ENCODE measurements at places on chromosomes 3 and 15.
A peak's percentile ranks its signal among the peaks of the same experiment; 100 is the strongest.

- peak; percentile 55 for DNase-seq
These were observed 223.1 kb downstream of the MEIS2 start for GRCh38 chr15:36877294-36877693.

DNA sequence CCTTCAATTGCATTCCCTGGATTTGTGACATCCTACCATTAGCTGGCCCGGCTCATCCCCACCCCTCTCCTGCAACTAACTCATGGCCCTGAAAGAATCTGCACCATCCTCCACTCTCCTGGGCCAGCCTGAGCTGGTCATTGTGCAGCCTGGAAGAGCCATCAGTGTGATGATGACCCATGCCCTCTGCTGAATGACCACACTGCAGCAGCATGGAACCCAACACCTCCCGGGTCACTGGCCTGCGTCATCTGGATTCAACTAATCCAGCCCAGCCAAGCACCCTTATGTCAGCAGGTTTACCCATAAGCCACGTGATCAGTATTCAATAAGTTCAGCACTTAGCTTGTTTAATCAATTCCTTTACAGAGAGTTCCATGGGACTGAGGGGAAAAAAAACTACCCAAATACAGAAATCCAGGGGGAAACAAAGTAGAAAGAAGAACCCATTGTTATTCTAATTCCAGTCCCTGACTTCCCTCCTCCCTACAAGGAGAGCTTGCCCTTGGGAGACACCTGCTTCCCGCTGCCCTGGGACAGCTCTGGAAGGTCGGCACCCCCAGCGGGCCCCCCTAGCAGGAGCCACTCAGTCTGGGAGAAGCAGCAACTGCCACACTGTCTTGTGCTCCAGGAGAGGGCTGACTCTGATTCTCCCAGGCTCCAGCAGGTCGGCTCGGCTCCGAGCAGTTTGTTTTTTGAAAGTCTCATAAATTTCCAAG, 309.1 kb upstream of the TLE3 start:
- peak; percentile 43 for DNase-seq

GRCh38 chr3:49166752-49167556, 823 bp upstream of the CCDC71 start:
- no peak for DNase-seq

- no peak for DNase-seq
These were observed 17.1 kb downstream of the MGLL start for GRCh38 chr3:127805026-127805753.

DNA sequence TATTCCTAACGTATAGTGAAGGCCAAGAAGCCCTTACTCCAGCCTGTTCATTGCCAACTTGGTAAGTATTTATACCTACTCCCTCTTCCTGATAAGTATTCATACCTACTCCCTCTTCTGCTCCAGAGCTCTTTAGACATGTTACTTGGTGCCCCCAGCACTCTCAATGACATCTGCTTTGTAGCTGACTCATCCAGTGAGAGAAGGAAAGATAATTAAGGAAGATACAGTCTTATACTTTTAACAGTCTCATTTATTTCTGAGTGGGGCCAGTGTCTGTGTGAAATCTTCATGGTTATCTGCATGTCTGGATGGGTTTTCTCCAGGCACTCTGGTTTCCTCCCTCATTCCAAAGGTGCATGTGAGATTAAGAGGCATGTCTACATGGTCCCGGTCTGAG, 698.7 kb downstream of the FHIT start:
- no peak for DNase-seq

GRCh38 chr15:55420171-55420866, 12.0 kb downstream of the PIERCE2 start:
- no peak for DNase-seq

DNA sequence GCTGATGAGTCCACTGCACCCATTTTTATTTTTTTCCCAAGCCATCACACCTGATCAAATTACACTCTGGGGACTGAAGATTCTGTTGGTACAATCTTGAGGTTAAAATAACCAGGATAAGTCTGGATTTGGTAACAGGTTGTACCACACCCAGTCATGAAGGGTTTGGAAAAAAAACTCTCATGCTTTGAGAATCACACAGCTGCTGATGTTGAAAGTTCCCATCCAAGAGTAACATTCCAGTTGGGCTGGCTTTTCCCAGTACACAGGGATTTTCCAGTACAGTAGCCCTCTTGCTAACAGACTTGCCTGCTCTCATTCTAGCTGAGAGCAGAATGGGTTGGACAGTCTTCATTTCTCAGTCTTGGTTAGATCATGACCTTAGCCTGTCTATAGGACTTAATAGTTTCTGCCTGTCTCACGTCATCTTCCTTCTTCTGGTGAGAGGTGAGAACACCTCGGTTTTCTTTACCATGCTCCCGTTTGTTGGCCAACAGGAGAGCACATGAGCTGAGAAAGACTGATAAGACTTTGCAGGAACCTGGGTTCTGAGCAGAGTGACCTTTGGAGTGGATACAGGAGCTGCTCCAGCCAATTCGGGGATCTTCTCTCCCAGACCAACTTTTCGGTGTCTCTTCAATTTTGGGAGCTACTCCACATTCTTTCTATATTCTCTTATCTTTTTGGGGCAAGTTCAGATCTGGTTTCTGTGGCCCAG, 300.1 kb upstream of the LYSMD4 start:
- DNase-seq: no peak

GRCh38 chr3:37753428-37753827, 108.3 kb upstream of the CTDSPL start:
- no peak for DNase-seq

DNA sequence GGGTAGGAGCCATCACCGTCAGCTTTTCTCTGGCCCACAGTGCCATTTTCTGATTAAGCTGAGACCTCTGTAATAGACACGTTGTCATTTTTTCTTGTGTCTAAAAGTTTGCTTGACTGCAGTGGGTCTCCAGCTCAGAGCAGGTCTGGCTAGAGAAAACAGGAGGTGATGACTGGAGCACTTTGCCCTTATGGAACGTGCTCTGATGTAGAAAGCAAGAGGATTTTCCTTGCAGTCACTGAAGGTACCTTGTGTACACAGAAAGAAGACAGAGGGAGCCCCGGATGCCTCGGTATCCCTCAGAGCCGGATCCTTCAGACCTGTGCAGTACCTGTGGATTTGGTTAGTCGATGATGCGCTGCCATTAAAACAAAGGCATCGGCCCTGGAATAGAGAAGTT, 76.2 kb downstream of the IGF1R start:
- DNase-seq: no peak

- DNase-seq: no peak
These were observed 272.9 kb downstream of the TIGIT start for GRCh38 chr3:114566767-114567166.

DNA sequence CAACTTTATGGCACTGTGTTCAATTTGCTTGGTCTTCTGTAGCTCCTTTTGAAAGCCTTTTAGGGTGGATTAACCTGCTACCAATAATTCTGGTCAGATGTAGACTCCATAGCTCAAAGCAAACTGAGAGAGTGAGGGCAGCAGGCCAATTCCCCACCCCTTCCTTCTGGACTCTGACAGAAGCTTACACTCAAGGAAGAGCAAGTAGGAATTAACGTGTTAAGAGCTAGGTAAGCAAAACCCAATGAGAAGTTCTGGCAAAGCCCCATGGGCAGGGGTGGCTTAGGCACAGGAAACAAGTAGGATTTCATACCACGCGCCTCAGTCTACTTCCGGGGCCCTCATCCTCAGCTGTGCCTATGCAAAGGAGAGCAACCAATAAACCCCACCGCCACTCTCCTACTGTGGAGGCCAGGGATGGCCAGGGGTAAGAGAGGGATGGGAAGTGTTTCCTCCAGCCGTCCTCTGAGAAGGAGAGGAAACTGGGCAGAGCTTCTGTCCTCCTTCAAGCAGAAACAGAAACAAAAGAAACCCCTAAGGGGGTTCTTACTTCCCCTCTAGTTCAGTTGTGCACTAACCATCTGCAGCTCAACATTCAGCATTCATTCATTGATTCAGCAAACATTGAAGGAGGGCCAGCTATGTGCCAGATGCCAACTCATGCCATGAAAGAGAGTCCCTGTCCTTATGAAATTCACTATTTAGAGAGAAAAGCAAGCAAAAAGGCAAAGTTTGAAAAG, 12.6 kb downstream of the CCR5 start:
- DNase-seq: no peak

DNA sequence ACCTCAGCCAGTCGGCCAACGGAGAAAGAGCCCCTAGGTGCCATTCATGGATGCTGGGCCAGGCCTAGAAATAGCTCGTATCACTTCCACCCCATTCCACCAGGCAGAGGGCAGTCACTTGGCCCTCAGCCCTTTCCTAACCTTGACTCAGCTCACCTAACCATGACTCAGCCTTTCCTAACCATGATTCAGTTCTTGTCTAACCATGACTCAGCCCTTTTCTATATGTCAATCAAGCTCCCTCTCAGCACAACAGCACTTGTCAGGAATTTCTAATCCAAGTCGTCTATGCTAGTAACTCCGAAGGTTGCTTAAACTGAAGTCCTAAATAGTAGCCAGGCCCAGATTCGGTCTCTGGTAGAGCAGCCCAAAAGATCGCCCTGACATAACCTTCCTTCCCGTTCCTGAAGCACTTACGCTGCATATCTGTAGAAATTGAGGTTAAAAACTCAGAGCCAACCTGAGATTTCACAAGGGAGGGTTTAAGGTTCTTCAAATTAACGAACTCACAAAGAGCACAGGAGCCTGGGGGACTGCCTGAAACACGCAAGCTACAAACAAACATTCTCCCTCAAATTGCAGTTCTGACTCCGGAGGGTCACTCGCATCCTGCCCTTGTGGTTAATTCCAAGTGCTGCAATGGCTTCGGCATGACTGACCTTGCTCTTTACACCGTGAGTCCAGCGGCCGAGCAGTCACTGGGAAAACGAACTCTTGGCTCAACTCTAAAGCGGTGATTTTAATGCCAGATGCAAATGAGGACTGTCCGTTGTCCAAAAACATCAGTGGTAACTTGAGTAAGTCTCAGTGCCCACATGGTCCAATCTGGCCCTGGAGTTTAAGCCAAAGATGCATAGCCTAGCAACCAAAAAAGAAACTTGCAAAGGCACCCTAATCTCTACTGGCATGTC, 99.9 kb downstream of the ADAMTS17 start:
- no peak for DNase-seq

DNA sequence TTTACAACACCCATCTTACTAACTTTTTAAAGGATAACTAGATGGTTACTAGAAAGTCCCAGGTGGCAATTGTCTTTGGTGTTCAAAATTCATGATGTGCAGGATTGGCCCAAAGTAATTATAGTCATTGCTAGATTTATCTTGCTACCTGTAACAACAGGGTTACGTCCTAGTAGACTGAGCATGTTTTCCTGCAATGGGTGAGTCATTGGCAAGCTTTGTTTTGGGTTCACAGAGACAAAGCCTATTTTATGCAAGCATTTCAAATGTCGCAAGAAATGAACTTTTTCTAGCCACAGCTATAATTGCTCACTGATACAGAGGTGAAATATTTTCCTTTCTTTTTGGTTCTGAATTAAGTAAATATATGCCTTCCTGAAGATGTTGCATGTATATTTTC, 267.6 kb downstream of the AGBL1 start:
- DNase-seq: no peak

DNA sequence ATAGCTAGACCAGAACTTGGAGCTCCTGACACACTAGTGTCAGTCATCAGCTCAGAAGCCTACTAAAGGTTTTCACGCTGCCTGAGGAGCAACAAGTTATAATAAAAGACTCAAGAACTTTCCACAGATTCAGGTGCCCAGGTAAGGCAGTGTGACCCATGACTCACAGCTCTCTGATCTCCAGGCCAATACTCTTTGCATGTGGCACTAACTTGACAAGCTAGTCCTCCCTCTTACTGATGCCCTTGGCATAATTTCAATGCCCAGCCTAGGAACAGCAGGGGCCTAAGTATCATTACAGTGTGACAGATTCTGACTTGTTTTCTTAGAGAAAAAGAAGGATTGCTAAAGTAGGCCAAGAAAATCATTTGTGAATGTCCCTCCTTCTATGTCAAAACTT, 38.4 kb downstream of the MEIS2 start:
- DNase-seq: no peak

Measured in right kidney (tissue), 9 donors.